ENCODE measurements at places on chromosomes 2 and 18. TPM values are rescaled to one million over a fixed set of nuclear protein-coding genes. Genes with fewer than 3 reads are reported as not detected.

DNA sequence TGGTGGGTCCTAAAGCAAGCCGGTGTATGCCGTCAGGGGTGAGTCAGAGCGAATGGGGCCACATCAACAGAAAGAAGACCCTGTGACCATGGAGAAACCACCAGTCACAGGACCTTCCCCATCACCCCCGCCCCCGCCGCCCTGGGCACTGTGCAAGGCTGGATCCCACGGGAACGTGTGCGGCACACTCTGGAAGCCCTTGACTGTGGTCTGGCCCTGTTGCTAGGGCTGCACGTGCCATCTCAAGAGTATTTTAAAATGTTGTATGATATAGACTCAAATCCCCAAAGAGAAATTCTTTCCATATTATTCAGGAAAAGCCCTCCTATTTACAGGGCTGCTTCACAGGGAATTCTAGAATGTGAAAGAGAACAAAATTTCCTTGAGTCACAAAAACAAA, 174.8 kb downstream of the BCL2 start:
- H3K36me3 ChIP-seq = no peaks in the 10 kb centered on the region
- H3K27ac ChIP-seq = no peak overlapping the region
- no peak overlapping the region for H3K4me3 ChIP-seq
- H3K4me1 ChIP-seq = peaks cover 77% of the 10 kb centered on the region
- DNase-seq = no peak
- no peaks in the 10 kb centered on the region for H3K27me3 ChIP-seq

GRCh38 chr18:11042247-11042646, 107.1 kb downstream of the PIEZO2 start:
- H3K27ac ChIP-seq = no peak overlapping the region
- no peaks in the 10 kb centered on the region for H3K27me3 ChIP-seq
- no peaks in the 10 kb centered on the region for H3K4me1 ChIP-seq
- no peak for DNase-seq
- no peaks in the 10 kb centered on the region for H3K36me3 ChIP-seq

DNA sequence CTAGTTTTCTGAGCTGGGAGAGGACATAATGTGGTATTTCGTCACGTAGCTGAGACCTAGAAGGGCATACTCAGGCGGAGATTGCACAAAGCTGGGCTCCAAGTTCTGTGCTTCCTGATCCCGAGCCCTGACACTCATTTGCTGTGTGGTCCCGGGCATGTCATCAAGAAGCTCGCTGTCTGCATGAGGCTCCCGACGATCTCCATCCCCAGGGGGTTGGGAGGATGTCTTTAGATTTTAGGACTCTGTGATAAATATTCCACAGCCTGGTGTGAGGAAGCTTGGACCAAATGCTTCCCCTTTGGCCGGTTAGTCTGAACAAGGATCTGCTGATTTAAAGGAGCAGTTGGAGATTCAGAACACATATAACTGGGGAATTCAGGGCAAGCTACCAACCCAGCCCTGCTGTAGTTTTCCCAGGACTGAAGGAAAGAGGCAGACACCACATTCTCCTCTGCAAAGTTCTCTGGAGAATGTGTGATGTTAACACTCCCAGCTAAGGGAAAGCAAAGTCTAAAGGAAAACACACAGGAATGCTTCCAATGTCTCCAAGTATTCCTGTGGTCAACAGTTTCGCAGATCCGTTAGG, 2.3 kb downstream of the KCNE4 start:
- H3K36me3 ChIP-seq = no peaks in the 10 kb centered on the region
- no peak for DNase-seq
- peak overlapping the region; percentile 87 for H3K27ac ChIP-seq
- H3K4me3 ChIP-seq = peak overlapping the region; percentile 45
- peaks cover 37% of the 10 kb centered on the region for H3K4me1 ChIP-seq
- no peaks in the 10 kb centered on the region for H3K27me3 ChIP-seq

The CYTIP gene
- total RNA-seq = 12.5 TPM

DNA sequence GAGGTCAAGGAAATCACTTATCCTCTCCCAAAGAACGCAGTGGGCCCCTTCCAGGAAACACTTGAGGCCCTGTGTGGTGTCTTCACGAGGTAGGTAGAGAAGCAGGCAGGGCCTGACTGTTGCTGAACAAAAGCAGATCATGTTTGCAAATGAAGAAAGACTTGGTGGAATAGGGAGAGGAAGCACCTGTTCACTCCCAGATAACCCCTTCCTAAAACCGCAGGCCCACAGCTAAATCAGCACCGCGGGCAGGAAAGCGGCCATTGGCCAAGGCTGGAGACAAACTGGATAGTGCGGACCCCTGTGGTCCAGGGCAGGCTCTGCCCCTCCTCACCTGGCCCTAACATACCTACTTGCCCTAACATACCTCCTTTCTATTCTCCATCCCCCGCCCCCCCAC, 64.9 kb upstream of the KLHL29 start:
- no peaks in the 10 kb centered on the region for H3K4me1 ChIP-seq
- DNase-seq = no peak
- no peaks in the 10 kb centered on the region for H3K27me3 ChIP-seq
- no peak overlapping the region for H3K27ac ChIP-seq
- no peak overlapping the region for H3K4me3 ChIP-seq

DNA sequence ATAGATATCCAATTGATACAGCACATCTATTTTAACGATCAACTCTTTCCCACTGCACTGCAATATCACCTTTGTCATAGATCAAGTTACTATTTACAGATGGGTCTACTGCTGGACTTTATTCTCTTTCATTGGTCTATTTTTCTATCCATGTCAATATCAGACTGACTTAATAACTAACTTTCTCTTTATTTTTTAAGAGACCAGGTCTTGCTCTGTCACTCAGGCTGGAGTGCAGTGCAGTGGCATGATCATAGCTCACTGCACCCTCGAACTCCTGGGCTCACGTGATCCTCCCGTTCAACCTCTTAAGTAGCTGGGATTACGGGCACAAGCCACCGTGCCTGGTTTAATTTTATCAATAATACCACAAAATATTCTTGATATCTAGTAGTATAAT, 71.2 kb downstream of the TLK1 start:
- H3K36me3 ChIP-seq = no peaks in the 10 kb centered on the region
- no peak overlapping the region for H3K27ac ChIP-seq
- no peak for DNase-seq
- H3K4me1 ChIP-seq = no peaks in the 10 kb centered on the region
- no peak overlapping the region for H3K4me3 ChIP-seq

DNA sequence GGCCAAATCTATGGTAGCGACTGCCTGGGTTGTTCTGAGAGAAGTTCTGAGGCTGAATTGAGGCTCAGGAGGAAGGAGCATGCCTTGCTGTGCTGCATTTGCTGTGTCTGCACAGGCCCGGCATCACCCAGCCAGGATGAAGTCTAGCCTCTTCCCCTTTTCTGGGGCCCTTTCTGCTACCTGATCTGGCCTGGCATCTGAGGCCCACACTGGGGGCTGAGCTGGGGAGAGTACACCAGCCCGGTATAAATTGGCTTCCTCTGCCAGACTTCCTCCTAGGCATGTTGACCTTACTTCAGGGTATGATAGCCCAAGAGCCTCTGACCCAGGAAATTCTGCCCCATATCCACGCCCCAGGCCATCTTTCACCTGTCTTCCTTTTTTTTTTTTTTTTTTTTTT, 30.0 kb downstream of the MRPL35 start:
- no peak for DNase-seq
- no peak overlapping the region for H3K4me3 ChIP-seq
- no peak overlapping the region for H3K27ac ChIP-seq
- H3K27me3 ChIP-seq = no peaks in the 10 kb centered on the region
- H3K4me1 ChIP-seq = peaks cover 10% of the 10 kb centered on the region

GRCh38 chr2:28206762-28207161, 185.9 kb upstream of the FOSL2 start:
- H3K4me1 ChIP-seq = peaks cover 9% of the 10 kb centered on the region
- no peak overlapping the region for H3K4me3 ChIP-seq
- H3K36me3 ChIP-seq = no peaks in the 10 kb centered on the region
- H3K27ac ChIP-seq = no peak overlapping the region

- H3K4me1 ChIP-seq = no peaks in the 10 kb centered on the region
- H3K27ac ChIP-seq = no peak overlapping the region
- H3K27me3 ChIP-seq = no peaks in the 10 kb centered on the region
- no peak for DNase-seq
- no peaks in the 10 kb centered on the region for H3K36me3 ChIP-seq
These were observed 2109.8 kb upstream of the CELF4 start for GRCh38 chr18:39675368-39675767.

GRCh38 chr2:121649596-121650314, 493 bp upstream of the CLASP1 start:
- DNase-seq = no peak
- H3K4me3 ChIP-seq = peak overlapping the region; percentile 94
- H3K36me3 ChIP-seq = no peaks in the 10 kb centered on the region
- H3K27me3 ChIP-seq = no peaks in the 10 kb centered on the region

DNA sequence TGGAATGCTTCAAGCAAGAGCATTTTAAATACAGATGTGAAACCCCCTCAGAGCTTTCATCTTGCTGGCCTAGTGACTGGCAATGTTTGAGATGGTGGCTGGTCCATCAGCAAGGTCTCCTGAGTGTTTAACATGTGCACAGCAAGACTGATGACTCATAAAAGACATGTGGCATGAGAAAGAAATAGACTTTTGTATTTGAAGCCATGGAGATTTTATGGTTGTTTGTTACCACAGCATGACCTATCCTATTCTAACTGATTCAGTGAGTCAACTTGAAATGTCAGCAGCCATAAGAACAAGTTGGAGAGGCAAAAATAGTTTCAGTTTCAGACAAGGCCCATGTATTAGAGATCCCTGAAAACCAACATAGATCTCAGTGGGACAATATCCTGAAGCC, 154.7 kb upstream of the LYPD1 start:
- no peak for DNase-seq
- H3K4me1 ChIP-seq = no peaks in the 10 kb centered on the region

The RFX8 gene
- 1.2 TPM for total RNA-seq

- DNase-seq = no peak
- H3K27ac ChIP-seq = no peak overlapping the region
- no peaks in the 10 kb centered on the region for H3K27me3 ChIP-seq
- H3K4me1 ChIP-seq = no peaks in the 10 kb centered on the region
- H3K36me3 ChIP-seq = no peaks in the 10 kb centered on the region
These were observed 87.9 kb upstream of the PNPT1 start for GRCh38 chr2:55781542-55781941.

GRCh38 chr2:219418155-219419011, at the start of gene DES:
Gene DES (plus strand): TSS chr2:219418377. CDS start chr2:219418463, 86 bp downstream.
- peaks cover 22% of the 10 kb centered on the region for H3K4me1 ChIP-seq
- H3K4me3 ChIP-seq = peak within 1 kb of the TSS; percentile 53
- DNase-seq = no peak
- H3K36me3 ChIP-seq = no peaks in the 10 kb centered on the region
- no peaks in the 10 kb centered on the region for H3K27me3 ChIP-seq
- peak within 1 kb of the TSS; percentile 66 for H3K27ac ChIP-seq

- no peak overlapping the region for H3K4me3 ChIP-seq
- no peak for DNase-seq
- H3K36me3 ChIP-seq = no peaks in the 10 kb centered on the region
- no peak overlapping the region for H3K27ac ChIP-seq
These were observed 116.9 kb downstream of the AGAP1 start for GRCh38 chr2:235610696-235611257.

- no peaks in the 10 kb centered on the region for H3K36me3 ChIP-seq
- H3K4me1 ChIP-seq = no peaks in the 10 kb centered on the region
- no peaks in the 10 kb centered on the region for H3K27me3 ChIP-seq
- no peak overlapping the region for H3K27ac ChIP-seq
These were observed 118.2 kb downstream of the CLIP4 start for GRCh38 chr2:29233428-29233827.

The TNFRSF11A gene
- 3.9 TPM for total RNA-seq

GRCh38 chr2:143476336-143477087, 347.3 kb downstream of the ARHGAP15 start:
- H3K4me3 ChIP-seq = no peak overlapping the region
- H3K36me3 ChIP-seq = no peaks in the 10 kb centered on the region
- no peaks in the 10 kb centered on the region for H3K27me3 ChIP-seq

The FBXO41 gene
- 2.7 TPM for total RNA-seq

The RAD51AP2 gene
- total RNA-seq = 0.25 TPM

DNA sequence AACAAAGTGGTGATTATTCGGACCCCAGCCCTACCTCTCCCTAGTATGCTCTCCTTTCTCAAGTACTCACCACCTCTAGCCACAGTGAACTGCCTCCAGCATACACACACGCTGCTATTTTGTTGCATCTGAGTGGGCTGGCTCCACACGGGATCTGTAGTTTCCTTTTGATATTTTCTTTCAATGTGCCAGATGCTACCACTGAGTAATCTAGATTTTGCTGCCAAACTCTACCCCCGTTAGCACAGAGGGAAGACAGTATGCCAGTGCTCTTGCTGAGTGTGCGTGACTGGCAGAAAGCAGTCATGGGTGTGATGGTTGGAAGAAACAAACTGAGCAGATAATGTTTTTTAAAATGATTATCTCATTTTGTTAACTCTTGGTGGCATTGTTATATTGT, 11.6 kb downstream of the CFLAR start:
- no peaks in the 10 kb centered on the region for H3K36me3 ChIP-seq
- H3K27me3 ChIP-seq = no peaks in the 10 kb centered on the region
- peaks cover 98% of the 10 kb centered on the region for H3K4me1 ChIP-seq
- H3K4me3 ChIP-seq = no peak overlapping the region
- H3K27ac ChIP-seq = peak overlapping the region; percentile 74

The MTX2 gene
- total RNA-seq = 39.3 TPM

The RGPD3 gene
- 0.25 TPM for total RNA-seq

DNA sequence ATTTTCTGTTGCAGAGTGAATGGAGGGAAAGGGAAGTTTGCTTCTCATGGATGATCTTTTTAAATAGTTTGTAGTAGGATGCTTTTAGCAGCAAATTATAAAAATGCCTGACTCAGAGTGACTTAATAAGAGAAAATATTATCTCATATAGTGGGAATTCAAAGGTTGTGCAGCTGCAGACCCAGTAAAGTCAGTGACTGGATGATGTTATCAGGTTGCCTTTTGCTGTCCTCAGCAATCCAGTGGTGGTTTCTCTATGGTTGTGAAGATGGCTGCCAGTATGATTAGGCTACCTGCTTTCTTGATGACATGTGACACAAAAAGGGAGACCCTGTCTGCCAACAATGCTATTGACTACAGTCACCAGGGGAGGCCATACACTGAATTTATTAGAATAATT, 184.8 kb downstream of the DIS3L2 start:
- no peak overlapping the region for H3K27ac ChIP-seq
- no peaks in the 10 kb centered on the region for H3K36me3 ChIP-seq
- H3K27me3 ChIP-seq = no peaks in the 10 kb centered on the region

- no peaks in the 10 kb centered on the region for H3K36me3 ChIP-seq
- H3K4me1 ChIP-seq = no peaks in the 10 kb centered on the region
- H3K27me3 ChIP-seq = no peaks in the 10 kb centered on the region
- no peak for DNase-seq
- no peak overlapping the region for H3K27ac ChIP-seq
These were observed 666.3 kb downstream of the TSN start for GRCh38 chr2:122421775-122422174.

Data from vagina (tissue), 2 donors.